ENCODE measurements at places on chromosomes 4 and X. TPM values are rescaled to one million over a fixed set of nuclear protein-coding genes. Genes with fewer than 3 reads are reported as not detected.

MSANTD1 gene
- 0.58 TPM for total RNA-seq

PDE5A gene
- total RNA-seq, result 35.4 TPM

MAGEA2B gene
- not detected for total RNA-seq

GYPE gene
- not detected for total RNA-seq

UBL4A gene
- 29.2 TPM for total RNA-seq

NMU gene
- 0.81 TPM for total RNA-seq

LRCH2 gene
- total RNA-seq, result 13.2 TPM

MAGEE2 gene
- 0.12 TPM for total RNA-seq

FAM184B gene
- total RNA-seq, result 0.61 TPM

CSAG1 gene
- not detected for total RNA-seq

OPHN1 gene
- 7.5 TPM for total RNA-seq

CXorf49 gene
- not detected for total RNA-seq

GAGE12E gene
- total RNA-seq, result not detected

UGT2B17 gene
- 703 TPM for total RNA-seq

RIPPLY1 gene
- not detected for total RNA-seq

TEX13A gene
- total RNA-seq, result not detected

FGG gene
- not detected for total RNA-seq

SRP72 gene
- 63.9 TPM for total RNA-seq

LIMCH1 gene
- total RNA-seq, result 9.2 TPM

Data from mucosa of descending colon (tissue), 3 donors.